HCT116 (cell line): ENCODE measurements at places on chromosomes 3 and 15.

DNA sequence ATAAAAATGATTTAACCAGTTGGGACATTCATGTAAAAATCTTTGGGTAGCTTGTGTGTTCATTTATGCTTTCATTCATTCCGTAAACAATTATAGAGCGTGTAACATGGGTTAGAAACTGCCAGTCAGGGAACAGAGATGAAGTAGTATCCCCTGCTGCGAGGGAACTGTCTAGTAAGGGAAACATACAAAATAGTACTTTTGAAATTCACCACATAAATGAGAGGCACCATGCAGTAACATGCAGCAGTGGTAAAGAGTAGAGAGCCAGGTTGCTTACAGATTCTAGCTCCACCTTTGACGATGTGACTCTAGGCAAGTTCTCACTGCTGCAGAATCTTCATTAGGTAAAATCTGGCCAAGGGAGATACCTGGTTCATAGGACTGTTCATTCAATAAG, 938 bp downstream of the DZIP3 start:
- no peak for DNase-seq

DNA sequence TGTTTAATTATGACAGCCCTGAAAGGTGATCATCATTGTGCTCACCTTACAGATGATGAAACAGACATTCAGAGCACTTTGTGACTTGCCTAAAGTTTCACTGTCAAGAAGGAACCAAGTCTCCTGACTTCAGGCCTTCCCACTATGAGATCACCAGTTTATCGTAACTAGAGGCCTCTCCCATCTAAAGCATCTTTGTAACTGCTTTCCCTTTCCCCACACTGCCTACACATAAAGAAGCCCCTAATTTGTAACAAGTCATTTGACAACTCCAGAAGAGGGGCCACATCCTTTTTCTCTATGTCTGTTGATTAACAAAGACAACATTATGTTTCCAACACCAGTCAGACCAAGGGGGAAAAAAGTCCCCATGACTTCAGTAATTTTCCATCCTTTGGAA, 1.1 kb downstream of the KLHL6 start:
- DNase-seq = no peak

- no peak for DNase-seq
Observed at GRCh38 chr3:155676252-155676981, 68.5 kb downstream of the PLCH1 start.

GRCh38 chr15:42665827-42666226, 71.1 kb downstream of the CDAN1 start:
- no peak for DNase-seq

GRCh38 chr3:194134231-194134756, 1.7 kb upstream of the HES1 start:
- no peak for DNase-seq

DNA sequence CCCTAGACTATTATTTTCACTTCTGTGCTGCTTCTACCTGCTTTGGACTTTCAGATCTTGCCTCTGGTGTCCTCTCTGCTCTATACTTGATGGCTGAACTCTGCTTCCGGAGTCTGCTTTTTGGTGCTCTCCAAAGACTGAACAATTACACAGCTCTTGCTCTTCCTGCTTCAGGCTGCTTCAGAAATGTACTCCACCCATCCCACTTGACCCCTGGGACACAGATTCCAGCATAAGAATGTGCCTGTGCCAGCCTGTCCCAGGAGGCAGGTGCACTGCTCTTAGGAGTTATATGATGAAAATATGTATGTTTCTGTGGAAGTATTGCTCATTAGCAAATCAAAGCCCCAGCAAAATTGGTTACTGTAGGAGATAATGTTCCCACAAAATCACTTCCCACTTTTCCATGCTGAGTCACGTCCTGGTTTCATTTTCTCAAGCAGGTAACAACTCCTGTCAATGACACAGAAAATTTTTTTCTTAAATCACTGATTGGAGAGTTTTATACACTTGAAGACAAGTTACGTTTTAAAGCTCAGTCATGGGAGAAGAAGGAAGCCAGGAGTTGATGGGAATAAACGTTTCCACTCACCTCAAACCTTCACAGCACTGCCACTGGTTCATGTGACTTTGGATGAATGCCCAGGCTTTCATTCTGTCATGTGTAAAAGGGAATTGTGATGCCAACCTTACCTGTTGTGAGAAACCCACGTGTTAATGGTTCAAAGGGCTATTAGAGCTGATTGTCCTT, 239.4 kb upstream of the ZPLD1 start:
- no peak for DNase-seq

GRCh38 chr15:55420171-55420866, 12.0 kb downstream of the PIERCE2 start:
- DNase-seq = no peak

DNA sequence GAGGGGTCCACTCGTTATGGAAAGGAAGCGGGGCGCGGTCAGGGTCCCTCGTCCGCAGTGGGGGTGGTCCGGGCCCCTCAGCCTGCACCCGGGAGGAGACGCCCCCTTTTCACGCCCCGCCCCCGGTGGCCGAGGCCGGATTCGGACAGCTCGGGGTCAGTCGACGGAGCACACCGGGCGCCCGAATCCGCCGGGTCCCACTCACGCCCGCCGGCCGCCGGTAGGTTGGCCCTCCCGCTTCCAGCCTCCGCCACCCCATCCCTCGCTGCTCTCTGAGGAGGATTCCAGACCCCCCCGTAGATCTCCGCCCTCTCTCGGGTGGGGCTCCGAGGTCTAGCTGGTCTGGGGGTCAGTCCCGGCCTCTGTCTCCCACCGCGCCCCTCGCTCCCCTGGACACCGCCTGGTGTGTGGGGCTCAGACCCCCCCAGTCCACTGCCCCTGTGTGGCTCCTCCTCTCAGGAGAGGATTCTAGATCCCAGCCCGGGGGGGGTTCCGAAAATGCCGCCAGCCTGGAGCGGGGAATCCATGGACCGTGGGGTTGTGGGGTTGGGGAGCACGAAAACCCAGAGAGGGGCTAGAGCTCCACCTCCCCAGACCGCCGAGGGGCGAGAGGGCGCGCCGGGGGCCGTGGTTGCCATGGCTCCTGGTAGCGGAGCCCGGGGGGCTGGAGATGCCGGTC, 725 bp downstream of the CHL1 start:
- DNase-seq = no peak

GRCh38 chr3:15289661-15290060, 42.7 kb downstream of the SH3BP5 start:
- no peak for DNase-seq

DNA sequence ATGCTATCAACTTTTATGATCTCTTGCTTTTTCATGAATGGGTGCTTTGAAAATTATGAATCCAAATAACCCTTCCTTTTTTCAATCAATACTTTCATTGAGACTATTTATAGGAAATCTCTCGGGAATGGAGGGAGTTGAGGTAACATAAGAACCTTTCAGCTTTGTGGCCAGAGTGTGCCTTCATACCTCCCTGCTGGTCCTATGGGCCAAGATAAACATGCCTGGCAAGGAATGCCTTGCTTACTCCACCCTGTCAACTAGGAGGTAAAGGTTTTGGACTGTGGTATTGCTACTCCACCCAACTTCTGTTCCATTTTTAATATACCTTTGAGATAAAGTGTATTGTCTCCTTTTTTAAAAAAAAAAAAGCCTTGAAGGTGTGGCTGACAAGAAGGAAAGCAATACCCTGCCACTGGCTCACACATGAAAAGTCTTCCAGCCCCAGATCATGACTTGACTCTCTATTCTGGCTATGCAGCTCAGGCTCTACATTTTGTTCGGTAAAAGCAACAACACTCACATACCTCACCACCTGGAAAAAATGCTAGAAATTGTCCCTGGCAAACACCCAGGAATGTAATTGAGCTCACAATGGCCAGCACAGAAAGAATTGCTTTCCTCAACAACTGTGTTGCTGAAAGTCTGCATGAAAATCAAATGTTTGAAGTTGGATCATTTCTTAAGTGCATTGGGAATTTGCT, 35.8 kb downstream of the COL8A1 start:
- no peak for DNase-seq

- DNase-seq = no peak
Observed at GRCh38 chr3:57423335-57423734, 120.8 kb downstream of the DNAH12 start.

DNA sequence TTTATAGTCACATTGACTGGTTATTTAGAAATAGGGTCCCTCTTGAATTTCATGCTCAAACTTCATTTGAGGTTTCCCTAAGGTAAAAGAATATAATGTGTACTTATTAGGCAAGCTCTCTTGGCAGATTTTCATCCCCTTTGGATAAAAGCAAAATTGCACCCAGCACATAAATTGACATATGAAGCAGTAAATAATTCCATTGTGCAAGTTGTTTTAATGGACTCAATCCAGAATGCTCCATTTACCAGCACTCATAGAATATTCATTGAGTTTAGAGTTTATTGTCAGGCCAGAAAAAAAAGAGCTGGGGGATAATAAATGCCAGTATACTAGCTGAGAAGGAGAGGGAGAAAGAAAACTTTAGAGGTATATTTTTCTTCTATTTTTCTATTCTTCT, 136.8 kb downstream of the TPRG1 start:
- DNase-seq = no peak

GRCh38 chr3:66642019-66642418, 141.2 kb upstream of the LRIG1 start:
- DNase-seq = no peak

DNA sequence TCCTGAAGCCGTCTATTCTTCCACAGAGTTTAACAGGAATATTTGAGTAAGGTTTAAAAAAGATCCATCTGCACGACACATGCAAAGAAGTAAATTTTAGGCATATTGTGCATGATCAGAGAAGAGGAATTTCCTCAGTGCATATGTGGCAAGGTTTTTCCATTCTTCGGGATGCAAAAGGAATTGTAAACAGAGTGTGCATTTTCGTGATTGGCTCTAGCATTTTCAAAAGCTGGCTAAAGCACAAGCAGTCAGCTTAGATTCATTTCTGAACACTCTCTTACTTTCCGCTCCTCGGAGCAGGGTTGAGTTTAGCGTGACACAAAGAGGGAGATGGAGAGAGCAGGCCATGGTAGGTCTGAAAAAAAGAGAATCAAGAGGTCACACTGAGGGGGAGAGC, 128.2 kb downstream of the ADAMTS9 start:
- DNase-seq = no peak

DNA sequence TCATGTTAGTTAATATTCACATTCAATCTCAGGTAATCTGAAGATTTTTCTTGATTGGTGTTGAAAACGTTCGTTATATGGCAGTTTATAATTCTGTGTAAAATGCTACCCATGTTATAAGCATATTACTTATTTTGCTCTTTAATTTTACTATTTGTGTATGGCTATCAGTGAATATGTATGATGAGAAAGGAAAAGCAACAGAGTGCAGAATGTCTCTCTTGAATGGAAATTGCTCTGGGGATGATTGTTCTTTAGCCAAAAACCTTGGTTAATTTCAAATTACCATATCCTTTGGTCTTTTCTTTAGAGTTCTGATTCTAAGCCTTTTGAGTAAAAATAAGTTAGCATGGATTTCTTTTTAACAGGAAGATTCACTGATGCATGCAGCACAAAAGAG, 2.5 kb downstream of the SERPINI1 start:
- DNase-seq = no peak

DNA sequence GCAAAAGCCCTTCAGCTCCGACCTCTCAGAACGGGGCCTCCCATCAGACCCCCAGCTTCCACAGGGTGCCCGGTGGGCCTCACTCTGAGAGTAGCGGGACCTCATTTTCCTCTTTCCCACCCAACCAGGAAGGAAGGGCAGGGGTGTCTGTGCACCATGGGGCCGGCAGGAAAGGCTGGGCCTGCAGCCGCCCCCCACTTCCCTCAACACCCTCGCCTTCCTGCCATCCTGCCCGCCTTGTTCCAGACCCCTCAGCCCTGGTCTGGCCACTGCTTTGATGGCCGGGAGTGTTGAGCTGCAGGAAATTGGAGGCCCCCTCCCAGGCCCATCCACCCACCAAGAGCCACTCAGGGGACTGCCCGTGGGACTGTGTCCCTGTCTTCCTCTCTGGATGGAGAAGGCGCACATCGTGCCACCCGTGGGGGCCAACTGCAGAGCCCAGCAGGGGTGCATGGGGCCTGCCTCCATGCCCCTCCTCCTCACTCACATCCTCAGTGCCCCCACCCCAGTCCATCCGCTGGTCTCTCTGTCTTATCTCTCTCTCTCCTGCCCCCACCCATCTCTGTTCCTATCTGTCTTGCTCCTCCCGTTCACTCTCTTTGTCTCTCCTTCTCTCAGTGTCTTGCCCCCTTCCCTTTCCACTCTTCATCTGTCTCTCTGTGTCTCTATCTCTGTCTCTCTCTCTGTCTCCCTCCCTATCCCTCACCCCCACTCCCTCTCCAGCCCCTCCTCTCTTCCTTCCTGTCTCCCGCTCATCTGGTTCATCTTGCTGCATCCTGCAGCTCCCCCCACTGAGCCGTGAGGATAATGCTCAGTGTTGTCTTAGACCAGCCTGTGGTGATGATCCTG, 1.8 kb upstream of the PLXND1 start:
- DNase-seq = no peak

- no peak for DNase-seq
Observed at GRCh38 chr15:25556136-25556535, 117.3 kb upstream of the UBE3A start.

DNA sequence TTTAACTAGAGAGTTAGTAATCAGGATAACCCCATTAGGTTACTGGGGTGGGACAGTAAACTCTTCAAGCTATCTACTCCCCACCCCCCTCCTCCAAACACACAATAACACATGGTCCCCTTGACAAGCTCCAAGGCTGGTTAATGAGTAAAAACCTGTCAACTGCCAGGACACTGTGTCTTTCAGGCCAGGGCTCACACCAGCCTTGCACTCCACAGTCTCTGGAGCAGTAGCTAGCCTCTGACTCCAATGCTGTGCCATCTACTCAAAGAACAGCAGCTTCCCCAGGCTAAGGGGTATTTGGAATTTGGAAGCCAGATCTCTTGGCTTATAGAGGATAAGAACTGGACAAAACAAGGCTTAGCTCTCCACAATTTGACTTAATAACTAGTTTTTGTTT, 115.8 kb downstream of the LRIG1 start:
- DNase-seq = no peak

DNA sequence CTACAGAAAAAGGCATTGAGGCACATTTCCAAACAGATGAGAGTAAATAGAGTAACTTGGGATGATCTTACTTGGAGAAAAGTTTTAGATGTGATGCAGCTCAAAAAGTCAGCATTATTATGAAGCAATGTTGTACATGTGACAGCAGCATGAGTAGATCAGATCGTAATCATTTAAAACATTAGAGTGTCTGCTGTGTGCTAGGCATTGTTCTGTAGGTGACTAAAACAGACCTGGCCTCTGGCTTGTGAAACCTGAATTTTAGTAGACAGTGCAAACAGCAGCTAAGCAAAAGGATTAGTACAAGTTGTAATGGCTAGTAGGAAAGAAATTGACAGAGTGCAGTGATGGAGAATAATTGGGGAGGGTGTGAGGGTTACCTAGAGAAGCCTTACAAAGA, 15.1 kb downstream of the UBE2E1 start:
- no peak for DNase-seq

- no peak for DNase-seq
Observed at GRCh38 chr15:70236341-70237086, 138.8 kb upstream of the TLE3 start.

GRCh38 chr15:40344217-40344616, 3.5 kb upstream of the CCDC9B start:
- no peak for DNase-seq

GRCh38 chr15:62337934-62338333, 172.8 kb upstream of the C2CD4B start:
- no peak for DNase-seq
